ENCODE measurements at places on chromosomes 1 and 21. TPM values are rescaled to one million over a fixed set of nuclear protein-coding genes. Genes with fewer than 3 reads are reported as not detected.
A peak's percentile ranks its signal among the peaks of the same experiment; 100 is the strongest.

The PRAMEF1 gene
- total RNA-seq = not detected

The C1orf159 gene
- 15.1 TPM for total RNA-seq

The HLX gene
- 0.20 TPM for total RNA-seq

The YBX1 gene
- 328 TPM for total RNA-seq

The GPR61 gene
- not detected for total RNA-seq

The GJA5 gene
- not detected for total RNA-seq

GRCh38 chr21:40938611-40939010 lies 91.7 kb upstream of the DSCAM start:
- no peaks in the 10 kb centered on the region for H3K36me3 ChIP-seq
- no peak overlapping the region for H3K27ac ChIP-seq
- DNase-seq = no peak
- no peaks in the 10 kb centered on the region for H3K27me3 ChIP-seq

DNA sequence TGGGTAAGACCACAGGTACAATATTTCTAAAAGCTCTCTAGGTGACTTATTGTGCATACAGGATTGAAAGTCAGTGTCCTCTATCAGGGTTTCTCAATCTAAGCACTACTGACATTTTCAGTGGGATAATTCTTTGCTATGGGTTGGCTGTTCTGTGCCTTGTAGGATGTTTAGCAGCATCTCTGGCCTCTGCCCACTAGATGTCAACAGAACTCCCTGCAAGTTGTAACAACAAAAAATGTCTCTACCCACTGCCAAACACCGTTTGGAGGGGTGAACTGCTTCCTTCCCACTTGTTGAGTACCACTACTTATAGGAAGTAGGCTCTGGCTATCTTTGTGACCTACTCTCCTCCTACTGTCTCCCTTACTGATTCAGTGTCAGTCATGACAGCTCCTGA lies 90.1 kb upstream of the ZRANB2 start:
- no peak overlapping the region for H3K27ac ChIP-seq
- H3K4me1 ChIP-seq = no peaks in the 10 kb centered on the region
- no peak overlapping the region for H3K4me3 ChIP-seq
- no peaks in the 10 kb centered on the region for H3K27me3 ChIP-seq
- no peak for DNase-seq

DNA sequence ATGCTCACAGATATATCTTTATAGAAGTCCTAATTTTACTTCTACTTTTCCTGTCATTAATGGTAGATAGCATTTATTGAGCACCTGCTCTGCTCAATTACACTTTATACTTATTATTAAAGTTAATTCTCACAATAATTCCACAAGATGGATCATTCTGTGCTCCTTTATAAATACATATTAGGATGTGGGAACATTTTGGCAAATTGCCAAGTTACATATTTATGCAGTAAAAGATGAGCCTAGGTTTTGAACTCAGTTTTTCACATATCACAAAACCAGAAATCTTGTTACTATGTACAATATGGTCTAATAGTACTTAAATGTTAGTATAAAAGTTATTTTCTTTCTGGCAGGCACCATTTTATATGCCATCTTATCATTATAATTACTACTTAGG lies 895.0 kb upstream of the B3GALT2 start:
- no peak for DNase-seq
- no peak overlapping the region for H3K27ac ChIP-seq
- no peaks in the 10 kb centered on the region for H3K4me1 ChIP-seq
- no peaks in the 10 kb centered on the region for H3K36me3 ChIP-seq

DNA sequence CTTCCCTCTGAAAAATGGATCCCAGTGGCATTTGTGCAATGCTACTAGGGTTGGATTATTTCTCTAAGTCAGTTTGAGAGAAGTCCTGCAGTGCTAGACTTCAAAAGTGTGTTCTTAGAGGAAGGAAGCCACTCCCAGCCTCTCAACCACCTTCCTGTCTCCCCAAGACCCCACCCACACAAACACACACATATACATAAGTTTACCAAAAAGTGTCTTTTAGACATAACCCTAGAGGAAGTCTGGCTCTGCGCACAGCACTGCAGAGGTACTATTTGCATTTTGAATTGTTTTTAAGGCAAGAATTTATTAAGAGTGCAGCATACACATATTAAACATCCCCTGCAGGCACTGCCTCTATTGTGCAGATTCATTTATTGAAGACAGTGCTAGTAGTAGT lies 127.3 kb downstream of the HHIPL2 start:
- H3K27ac ChIP-seq = peak overlapping the region; percentile 19
- H3K4me3 ChIP-seq = no peak overlapping the region
- no peaks in the 10 kb centered on the region for H3K36me3 ChIP-seq
- peak; percentile 51 for DNase-seq
- H3K27me3 ChIP-seq = no peaks in the 10 kb centered on the region

GRCh38 chr1:85406081-85406480 lies 58.9 kb downstream of the DDAH1 start:
- H3K4me1 ChIP-seq = no peaks in the 10 kb centered on the region
- H3K27ac ChIP-seq = no peak overlapping the region
- H3K36me3 ChIP-seq = no peaks in the 10 kb centered on the region

DNA sequence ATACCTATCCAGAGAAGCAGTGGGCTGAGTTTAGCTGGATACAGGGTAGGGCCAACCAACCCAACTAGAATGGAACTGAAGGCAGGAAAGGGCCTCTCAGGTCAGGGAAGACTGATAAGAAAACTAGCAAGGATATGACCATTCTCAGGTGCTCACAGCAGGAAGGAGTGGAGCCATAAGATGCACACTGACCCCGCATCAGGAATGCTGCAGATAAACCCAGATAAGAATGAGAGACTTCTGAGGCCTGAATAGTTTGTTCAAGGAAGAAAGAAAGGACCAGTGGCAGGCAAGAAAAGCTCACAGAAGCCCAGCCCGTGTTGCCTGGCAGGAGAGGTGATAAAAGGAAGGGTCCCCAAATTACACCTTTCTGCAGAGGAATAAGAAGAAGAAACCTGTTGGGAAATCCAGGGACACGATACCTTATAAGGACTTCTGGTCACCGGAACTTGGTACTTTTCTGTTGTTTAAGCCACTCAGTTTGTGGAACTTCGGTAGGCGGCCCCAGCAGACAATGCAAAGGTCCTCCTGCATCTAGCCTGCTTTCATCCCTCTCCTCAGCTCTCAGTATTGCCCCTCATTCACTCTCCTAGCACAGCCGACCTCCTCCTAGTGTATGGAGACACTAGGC lies 58.9 kb downstream of the ATP1A1 start:
- H3K27ac ChIP-seq = no peak overlapping the region
- no peaks in the 10 kb centered on the region for H3K27me3 ChIP-seq
- no peaks in the 10 kb centered on the region for H3K36me3 ChIP-seq
- no peaks in the 10 kb centered on the region for H3K4me1 ChIP-seq
- no peak for DNase-seq

GRCh38 chr1:17066361-17067068 lies 12.7 kb upstream of the SDHB start:
- H3K4me3 ChIP-seq = no peak overlapping the region
- H3K36me3 ChIP-seq = no peaks in the 10 kb centered on the region
- no peak for DNase-seq

- no peak for DNase-seq
- no peak overlapping the region for H3K27ac ChIP-seq
- H3K4me3 ChIP-seq = no peak overlapping the region
- no peaks in the 10 kb centered on the region for H3K36me3 ChIP-seq
- H3K27me3 ChIP-seq = no peaks in the 10 kb centered on the region
Measured at GRCh38 chr1:221497046-221497445, 244.8 kb downstream of the DUSP10 start.

DNA sequence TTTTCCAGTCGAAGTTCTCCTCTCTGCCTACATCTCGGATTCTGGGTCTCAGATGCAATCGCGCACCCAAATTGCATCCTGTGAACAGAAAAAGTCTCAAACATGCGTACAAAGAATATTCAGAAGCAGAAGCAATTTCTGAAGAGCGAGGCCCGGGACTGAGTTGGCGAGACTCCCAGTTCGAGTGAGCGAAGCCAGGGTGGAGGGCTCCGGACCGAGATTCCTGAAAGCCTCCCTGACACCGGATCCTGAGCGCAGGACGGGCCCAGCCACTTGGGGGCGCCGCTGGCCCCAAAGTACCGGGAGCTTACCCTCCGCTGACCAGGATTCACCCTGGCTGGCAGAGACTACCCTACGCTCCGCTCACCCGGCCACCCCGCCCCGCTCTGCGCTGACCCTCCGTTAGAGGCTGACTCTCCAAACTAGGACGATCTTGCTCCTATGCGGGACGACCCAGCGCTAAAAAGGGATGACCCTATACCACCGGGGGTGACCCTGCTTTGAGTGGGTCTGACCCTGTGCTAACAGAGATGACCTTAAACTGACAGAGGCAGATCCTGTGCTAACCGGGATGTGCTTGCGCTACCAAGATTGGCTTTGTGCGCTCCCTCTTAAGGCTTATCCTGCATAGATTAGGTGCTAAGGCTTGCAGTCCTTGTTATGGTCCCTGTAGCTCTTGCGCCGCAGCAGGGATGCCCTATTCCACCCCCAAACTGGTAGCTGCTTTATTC lies 12.1 kb downstream of the FOXD2 start:
- H3K4me3 ChIP-seq = no peak overlapping the region
- H3K4me1 ChIP-seq = peaks cover 15% of the 10 kb centered on the region
- no peak for DNase-seq
- no peaks in the 10 kb centered on the region for H3K36me3 ChIP-seq
- peaks cover 62% of the 10 kb centered on the region for H3K27me3 ChIP-seq

DNA sequence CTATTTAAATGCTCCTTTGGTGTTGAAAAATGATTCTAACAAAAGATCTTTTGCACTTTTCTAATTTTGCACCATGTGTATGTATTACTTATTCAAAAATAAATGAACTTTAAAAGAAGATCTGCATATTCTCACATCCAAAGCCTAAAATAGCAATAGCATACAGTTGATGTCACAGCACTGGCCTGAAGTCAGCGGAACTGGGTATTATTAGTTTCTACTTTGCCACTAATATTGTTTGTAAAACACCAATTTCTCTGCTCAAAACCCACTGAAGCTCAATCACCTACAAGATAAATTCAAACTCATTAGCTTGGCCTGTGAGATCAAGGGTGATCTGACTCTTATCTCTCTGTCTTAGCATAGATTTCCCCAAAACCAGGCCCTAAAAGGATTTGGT lies 34.5 kb upstream of the BCAR3 start:
- no peak for DNase-seq
- no peak overlapping the region for H3K27ac ChIP-seq
- peaks cover 23% of the 10 kb centered on the region for H3K4me1 ChIP-seq

DNA sequence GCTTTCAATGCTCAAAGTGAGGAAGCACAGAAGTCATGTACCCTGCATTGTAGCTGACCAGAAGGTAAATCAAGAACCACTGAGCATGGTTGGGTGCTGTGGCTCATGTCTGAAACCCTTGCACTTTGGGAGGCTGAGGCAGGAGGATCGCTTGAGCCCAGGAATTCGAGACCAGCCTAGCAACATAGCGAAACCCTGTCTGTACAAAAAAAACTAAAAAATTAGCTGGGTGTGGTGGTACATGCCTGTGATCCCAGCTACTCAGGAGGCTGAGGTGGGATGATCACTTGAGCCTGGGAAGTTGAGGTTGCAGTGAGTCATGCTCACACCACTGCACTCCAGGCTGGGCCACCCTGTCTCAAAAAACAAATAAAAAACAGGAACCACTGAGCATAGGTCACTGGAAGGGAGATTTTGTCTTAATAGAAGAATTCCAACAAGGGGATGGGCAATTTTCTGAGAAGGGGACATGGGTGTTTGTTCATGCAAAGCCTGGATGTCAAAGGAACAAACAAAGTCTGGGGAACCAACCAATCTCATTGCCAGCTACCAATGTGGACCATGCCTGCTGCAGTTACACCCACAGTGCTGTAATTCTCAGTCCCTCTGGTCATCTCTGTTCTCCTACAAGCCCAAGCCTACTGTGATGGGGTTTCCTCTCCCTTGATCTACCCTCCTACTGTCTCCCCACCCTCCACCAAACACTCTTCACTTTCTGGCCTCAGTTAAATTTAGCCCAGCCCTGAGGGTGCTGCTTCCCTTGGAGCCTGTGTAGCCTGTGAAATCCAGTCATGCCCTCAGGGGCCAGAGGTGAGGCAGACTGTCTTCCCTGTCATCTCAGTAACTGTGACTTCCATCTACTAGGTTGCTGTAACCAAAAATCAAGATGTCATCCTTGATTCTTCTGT lies 47.9 kb downstream of the ELF3 start:
- H3K4me1 ChIP-seq = no peaks in the 10 kb centered on the region
- H3K36me3 ChIP-seq = no peaks in the 10 kb centered on the region
- no peak overlapping the region for H3K27ac ChIP-seq
- no peak overlapping the region for H3K4me3 ChIP-seq
- no peaks in the 10 kb centered on the region for H3K27me3 ChIP-seq

DNA sequence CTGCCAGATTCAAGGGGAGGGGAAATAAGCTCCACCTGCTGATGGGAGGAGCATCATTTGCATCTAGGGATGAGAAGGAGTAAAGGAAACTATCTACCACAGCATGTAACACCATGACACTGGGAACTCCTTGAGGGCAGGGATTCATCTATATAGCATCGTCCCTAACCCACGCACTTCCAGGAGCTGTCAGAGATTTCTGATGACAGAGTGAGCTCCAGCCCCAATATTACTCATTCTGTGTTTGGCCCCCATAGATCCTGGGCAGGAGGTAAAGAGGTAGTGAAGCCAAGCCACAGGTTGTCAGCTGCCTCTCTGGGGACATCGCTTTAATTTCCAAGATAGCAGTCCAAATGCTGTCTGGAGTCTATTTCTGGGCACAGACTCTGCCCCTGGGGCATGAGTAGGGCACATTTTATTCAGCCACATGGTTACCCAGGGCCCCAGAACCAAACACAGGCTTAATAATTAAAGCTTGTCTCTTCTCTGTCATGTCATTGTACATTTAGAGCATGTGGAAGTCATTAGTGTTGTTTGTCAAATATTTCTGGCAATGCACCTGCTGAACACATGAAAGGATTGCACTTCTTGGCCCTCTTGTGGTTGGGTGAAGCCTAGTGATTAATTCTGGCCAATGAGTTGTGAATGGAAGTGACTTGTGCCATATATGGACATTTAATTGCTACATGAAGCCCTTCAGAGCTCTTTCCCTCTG lies 105.9 kb upstream of the POU3F1 start:
- no peaks in the 10 kb centered on the region for H3K36me3 ChIP-seq
- DNase-seq = no peak
- H3K27ac ChIP-seq = no peak overlapping the region
- H3K4me3 ChIP-seq = no peak overlapping the region
- H3K4me1 ChIP-seq = no peaks in the 10 kb centered on the region

Measured in CD4-positive, alpha-beta memory T cell (primary cell).